GM23338 (cell line): ENCODE measurements at places on chromosomes 1 and 21. TPM values are rescaled to one million over a fixed set of nuclear protein-coding genes. Genes with fewer than 3 reads are reported as not detected.

Gene PWP2
- total RNA-seq = 59.2 and 64.9 TPM in 2 replicates

Gene ETV3L
- total RNA-seq = not detected in 2 replicates

Gene FMN2
- 2.5 and 6.0 TPM in 2 replicates for total RNA-seq

Gene DUSP12
- total RNA-seq = 37.0 and 37.2 TPM in 2 replicates

Gene ATAD3A
- total RNA-seq = 71.4 and 80.3 TPM in 2 replicates

Gene LDLRAD2
- total RNA-seq = 0.31 and 1.6 TPM in 2 replicates

Gene OR2L3
- total RNA-seq = not detected in 2 replicates

Gene REG4
- not detected in 2 replicates for total RNA-seq

Gene FYB2
- not detected in 2 replicates for total RNA-seq

Gene PLD5
- total RNA-seq = 4.2 and 5.8 TPM in 2 replicates

Gene RAD54L
- total RNA-seq = 32.5 and 48.1 TPM in 2 replicates

DNA sequence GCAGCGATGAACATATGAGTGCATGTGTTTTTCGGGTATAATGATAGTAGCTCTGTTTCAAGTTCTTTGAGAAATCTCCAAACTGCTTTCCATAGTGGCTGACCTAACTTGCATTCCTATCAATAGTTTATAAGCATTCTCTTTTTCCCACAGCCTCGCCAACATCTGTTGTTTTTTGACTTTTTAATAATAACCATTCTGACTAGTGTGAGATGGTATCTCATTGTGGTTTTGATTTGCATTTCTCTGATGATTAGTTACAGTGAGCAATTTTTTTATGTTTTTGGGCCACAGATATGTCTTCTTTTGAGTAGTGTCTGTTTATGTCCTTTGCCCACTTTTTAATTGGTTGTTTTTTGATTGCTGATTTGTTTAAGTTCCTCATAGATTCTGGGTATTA lies 10.6 kb upstream of the RUNX1 start:
- no peak for DNase-seq

GRCh38 chr1:86489242-86489878 lies 20.6 kb downstream of the CLCA1 start:
- no peak for DNase-seq

GRCh38 chr21:32717851-32718316 lies 9.9 kb downstream of the SYNJ1 start:
- no peak for DNase-seq

- DNase-seq = no peak
Observed at GRCh38 chr1:208164609-208165008, 79.6 kb downstream of the PLXNA2 start.

DNA sequence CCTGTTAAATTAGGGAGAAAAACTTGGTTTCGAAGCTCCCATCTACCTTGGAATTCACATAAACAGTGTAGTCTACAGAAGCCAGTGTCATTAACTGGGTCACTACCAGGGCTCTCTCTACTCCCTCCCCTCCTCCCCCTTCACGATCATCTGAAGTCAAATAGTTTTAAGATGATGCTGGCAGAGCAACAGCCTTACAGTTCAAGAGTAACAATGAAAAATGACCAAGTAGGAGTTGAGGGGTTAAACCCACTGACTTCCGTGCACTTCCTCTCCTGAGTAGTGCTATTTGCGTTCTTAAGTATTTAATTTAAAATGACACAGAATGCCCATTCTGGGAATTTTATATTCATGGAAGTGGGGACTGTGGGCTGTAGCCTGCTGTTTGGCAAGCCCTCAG lies 236.9 kb downstream of the SIPA1L2 start:
- DNase-seq = no peak

DNA sequence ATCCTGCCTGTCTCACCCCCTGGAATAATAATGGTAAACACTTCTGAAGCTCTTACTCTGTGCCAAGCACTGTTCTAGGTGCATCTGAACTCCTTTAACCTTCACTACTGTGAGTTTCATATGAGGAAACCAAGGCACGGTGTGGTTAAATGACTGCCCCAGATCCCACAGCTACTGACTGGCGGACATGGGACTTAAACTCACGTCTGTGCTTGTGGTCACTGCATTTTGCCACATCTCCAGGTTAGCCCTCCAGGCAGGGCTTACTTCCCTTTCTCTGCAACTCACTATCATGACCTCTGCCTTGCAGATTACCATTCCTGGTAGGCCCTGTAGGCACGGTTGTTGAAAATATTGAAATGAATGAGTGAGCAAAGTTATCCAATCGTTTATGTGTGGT lies 83.4 kb downstream of the ADSS2 start:
- no peak for DNase-seq

DNA sequence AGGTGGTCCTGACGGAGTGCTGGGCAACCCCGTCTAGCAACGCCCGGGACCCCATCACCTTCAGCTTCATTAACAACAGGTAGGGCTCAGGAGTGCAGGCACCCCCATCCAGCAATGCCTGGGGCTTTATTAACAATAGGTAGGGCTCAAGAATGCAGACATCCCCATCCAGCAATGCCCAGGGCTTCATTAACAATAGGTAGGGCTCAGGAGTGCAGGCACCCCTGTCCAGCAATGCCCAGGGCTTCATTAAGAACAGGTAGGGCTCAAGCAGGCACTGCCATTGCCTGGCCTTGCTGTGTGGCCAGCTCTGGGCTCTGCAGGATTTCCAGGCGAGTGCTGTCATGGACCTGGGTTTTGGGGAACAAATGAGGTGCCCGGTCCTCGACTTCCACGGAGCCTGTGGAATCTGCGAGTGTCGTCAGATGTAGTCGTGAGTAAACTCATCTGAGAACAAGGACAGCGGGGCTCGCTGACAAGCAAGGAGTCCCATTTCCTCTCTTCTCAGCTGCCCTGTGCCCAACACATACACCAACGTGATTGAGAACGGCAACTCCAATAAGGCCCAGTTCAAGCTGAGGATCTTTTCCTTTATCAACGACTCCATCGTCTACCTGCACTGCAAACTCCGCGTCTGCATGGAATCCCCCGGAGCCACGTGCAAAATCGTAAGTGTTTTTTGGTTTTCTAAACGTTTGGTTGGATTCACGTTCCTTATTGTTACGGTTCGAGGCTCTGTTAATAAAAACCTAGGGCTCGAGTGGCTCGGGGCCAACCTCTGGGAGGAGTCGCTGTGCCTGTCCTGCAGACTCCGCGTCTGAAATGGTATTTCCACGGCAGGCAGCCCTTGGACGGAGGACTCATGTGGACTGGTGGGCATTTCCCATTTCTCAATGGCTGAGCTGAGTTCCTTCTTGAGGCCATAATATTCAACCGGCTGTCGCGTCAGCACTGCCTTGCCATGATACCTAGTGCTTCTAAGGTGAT lies 56.3 kb downstream of the UMODL1 start:
- DNase-seq = no peak

DNA sequence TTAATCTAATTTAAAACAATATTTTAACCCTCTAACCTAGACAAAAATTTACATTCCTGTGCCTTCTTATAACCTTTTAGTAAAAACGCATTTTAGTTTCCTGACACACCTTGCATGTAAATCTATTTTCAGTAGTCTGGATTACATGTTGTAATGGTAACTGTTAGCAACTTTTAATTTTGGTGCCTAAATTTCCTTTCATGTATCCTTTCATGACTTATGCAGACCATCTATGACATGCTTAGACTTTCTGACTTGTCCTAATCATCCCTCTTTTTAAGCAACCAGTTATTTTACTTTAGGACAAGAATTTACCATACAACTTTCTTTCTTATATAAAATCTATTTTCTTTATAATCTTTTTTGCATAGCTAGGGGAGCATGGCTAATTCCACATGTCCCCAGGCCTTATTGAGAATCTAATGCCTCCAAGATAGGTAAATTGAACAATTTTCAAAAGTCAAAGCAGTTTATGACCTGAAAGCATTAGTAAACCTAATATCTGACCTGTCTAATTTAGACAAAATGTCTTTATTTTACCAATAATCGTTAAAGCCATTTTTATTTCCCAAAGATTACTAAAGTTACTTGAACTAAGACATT lies 57.5 kb upstream of the IL12RB2 start:
- DNase-seq = peak; percentile 65

DNA sequence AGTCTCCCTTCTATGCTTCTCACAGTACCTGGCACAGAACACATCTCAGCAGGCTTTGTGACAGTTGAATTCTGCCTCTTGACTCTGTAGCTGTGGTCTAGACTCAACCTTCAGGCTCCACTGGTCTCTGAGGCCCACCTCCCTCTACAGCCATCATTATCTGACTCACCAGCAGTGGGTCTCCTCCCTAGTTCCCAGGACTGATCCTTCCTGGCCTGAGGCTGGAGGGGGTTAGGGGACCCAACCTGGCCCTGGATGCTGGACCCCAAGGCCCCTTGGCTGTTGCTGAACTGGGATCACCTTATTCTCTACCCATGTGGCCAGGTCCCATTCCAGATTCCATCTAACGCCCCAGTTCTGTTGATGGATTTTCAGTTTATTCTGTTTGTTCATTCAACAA lies 43.1 kb upstream of the FOXO6 start:
- DNase-seq = no peak

DNA sequence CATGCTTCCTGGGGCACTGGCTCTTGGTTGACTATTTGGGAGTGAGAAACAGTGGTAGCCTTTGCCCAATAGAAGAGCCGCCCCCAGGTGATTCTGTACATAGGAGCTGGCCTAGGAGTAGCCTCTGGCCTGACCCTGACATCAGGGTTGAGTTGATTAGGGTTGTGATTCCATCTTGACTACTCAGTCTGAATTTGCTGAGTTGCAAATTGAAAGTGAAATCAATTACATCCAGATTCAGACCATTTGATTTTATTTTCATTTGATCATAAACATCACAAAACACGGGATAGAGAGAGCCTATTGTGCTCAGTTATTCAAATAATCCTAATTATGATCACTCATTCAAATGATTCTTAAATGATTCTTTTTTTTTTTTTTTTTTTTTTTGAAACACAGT lies 253.2 kb downstream of the KIF26B start:
- no peak for DNase-seq

DNA sequence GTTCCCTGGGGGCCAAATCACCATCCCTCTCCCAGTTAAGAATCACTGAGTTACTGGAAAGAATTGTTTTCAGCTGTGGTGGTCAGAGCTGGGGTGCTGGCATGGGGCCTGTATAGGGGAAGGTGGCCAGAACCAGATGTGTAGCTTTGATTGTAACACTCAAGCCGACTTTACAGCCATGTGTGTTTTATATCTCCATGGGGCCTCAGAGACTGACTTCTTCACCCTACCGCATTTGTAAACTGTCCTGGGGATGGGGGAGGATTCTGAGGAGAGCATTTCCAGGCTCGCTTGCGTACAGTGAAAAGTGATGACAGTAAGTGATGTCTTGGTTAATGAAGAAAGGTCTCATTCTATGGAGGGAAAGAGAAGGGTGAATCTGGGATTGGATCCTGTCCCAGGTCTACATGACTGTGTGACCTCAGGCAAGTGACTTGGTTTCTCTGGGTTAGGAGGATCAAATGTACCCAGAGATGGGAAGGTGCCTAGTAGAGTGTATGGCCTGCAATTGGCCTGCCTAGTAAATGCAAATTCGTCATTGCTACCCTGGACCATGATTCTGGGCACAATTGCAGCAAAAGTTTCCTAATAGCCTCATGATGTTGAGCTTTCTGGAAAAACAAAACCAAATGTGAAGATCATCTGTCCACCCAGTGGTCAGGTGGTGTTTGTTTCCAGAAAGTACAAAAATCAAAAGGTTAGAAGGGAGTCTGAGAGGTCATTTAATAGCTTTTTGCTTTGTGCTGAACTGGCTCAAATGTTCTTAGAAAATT lies 49.7 kb upstream of the RCC2 start:
- no peak for DNase-seq

DNA sequence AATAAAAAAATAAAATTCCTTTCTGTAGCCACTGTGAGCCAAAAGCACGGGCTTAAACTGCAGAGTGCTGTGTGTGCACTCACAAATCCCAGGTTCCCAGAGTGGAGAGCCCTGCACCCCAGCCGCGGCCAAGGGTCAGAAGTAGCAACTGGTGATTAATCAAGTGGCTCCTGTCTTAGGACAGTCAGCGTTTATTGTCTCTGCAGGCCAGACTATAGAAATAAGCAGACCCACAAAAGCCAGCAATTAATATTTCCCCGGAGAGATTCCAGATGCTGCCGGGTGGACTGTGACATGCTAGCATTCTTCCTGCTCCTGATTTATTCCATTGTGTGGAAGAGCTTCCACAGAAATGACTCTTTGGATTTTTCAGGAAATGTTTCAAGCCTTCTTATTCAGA lies 412.2 kb downstream of the KIF26B start:
- no peak for DNase-seq

DNA sequence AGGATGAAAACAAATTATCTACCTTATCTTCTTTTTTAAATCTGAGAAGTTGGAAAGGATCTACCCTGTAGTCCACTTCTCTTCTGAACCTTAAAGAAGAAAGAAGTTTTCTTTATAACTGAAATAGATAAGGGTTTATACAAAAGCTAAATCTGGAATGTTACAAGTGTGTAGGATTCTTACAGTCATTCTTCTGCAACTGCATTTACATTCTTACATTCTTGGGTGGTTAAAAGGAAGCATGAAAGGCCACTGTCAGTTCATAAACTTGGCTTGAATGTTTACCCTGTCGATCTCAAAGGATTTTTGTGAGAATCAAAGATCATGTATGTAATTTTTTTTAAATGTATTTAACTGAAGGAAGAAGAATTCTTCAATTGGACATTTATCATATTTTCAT lies 142.1 kb upstream of the BRINP3 start:
- no peak for DNase-seq

DNA sequence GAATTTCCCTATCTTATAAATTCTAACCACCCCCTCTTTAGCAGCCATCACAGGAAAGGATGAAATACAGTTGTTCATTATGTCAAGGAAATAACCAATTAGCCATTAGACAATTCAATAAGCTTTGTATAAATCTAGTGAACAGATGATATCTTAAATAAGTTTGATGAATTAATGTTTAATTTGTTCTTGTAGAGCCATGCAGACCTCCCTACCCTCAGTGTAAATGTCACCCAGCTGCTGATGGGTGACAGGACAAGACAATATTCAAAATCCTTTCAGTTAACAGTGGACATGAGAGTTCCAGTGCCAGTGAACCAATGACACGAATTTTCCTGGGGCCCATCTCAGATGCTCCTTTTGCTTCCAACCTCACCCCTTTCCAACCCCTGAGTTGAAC lies 395.9 kb downstream of the KCTD3 start:
- DNase-seq = no peak

DNA sequence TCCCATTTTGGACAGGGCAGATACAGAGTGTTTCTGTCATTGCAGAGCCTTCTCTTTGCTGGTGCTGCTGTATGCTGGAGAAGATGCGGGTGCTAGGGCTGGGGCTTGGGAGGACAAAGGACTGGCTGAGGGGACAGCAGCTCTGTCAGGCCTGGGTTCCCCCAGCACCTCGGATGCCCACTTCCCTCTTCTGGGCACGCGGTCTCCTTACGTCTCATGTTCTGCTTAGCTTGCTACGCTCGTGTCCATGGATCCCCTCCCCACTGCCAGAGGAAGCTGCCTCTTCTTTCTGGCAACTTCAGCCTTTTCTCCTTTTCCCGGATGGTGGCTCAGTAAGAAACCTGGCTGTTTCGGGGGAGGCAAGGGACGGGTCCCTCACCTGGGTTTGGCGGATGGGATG lies 75.7 kb downstream of the ARHGEF10L start:
- no peak for DNase-seq

- no peak for DNase-seq
Observed at GRCh38 chr1:52579415-52579814, 22.8 kb upstream of the GPX7 start.

- no peak for DNase-seq
Observed at GRCh38 chr21:22791376-22791775, 1793.2 kb downstream of the NCAM2 start.
